ENCODE measurements at places on chromosomes 16 and 17.

DNA sequence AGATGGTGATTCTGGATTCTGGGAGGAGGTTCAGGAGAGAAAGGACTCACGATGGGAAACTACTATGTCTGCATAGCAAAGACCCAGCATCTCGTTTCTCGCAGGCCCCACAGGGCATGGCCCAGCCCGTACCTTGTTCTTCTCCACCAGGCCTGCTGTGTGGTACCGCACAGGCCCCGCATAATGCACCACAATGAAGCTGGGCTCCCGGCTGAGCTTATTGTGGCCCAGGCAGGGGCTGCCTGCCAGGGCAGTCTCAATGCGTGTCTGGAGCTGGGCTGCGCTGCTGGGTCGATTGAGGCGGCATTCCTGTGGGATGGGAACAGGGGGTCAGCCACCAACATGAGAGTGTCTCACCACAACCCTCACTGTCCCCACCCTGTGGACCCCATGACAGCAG is 20.4 kb downstream of the ZNHIT3 start:
- DNase-seq = no peak

DNA sequence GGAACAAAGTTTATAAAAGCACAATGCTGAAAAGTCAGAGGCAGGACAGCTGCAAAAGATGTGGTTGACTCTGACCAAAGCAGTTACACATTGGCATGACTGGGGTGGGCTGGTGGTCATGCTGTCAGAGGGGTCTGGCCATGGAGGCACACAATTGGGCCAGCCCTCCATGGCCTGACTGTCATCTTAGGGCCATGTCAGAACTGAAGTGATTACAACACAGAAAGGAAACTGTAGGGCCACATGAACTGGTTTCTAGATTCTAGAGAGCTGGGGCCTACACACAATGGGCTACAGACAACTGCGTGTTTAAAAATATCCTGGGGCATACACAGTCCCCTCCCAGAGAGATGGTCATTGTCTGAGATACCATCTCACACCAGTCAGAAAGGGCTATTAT is 380.6 kb downstream of the GRIN2A start:
- DNase-seq = no peak

- DNase-seq = no peak
Observed at GRCh38 chr17:65366102-65366844, 195.2 kb downstream of the AXIN2 start.

- no peak for DNase-seq
Observed at GRCh38 chr17:67281743-67282142, 36.7 kb upstream of the HELZ start.

DNA sequence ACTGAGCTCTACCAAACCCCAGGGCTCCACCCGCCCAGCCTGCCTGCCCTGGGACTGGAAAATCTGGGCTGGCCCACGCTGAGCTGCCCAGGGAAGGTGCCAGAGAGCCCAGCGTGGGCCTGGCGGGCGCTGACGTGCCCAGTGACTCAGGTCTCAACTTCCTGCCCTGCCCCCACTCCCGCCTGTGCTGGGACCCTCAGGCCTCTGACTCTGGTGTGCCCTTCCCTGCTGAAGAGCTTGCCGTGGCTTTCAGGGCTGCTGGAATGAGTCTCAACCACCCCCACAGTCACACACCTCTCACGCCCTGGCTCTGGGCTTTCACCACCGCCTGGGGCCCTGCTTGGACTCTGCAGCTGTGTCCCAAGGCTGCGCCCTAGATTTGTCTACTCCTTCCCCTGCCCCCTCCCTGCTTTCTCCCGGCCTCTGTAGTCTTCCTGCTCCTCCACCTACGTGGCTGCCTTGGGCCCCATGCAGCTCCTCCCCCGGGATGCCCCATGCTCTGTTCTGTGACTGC is 10.4 kb downstream of the LLGL1 start:
- no peak for DNase-seq

- DNase-seq = no peak
Observed at GRCh38 chr16:23408242-23408822, 44.7 kb downstream of the COG7 start.

DNA sequence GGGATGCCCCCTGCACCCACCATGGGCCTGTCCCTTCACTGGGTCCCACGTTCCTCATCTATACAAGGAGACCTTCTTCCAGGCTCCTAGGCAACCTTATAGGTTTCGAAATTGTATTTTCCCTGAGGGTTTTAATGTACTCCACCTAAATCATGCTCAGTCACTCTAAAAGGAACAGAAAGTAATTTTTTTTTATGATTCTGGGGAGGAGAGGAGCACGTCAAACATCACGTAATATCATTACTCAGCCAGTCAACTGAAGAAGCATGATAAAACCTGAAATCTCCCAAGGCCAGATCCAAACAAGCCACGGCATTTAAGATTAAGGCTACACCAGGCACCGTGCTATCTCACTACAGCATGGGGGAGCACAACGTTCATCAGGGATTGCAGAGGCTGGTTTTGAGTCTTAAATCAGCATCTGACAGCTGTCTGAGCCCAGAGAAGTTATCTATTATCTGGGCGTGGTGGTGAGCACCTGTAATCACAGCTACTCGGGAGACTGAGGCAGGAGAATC is 3.9 kb upstream of the TMEM114 start:
- no peak for DNase-seq

DNA sequence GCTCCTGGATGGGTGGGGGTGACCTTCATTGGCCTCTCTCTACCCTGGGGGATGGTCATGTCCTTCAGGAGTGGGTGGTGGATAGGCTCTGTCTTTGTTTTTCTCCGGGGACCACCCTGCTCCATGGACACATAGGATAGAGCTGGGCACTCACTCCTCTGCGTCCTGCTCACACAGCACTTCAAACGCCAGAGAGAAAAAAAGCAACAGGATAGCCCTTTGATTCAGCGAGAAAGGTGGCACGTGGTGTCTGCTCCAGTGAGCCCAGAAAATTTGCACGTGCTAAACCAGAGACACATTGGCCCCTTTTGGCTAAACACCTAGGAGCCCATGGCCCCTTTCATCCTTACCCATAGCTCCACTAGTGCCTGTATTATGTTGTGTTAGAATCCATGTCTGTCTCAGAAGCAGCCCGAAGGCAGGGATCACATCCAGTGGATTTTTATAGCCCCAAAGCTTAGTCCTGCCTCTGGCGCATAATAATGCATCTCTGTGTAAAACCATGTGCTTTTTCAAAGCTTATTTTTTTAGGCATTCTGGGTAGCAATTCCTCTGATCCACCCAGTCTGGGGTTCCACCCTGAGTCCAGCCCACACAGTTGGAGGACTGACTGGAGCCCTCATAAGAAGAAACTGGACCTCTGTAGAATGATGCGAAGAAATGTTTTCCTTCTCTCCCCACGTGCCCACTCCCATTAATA is 90.1 kb downstream of the ASIC2 start:
- DNase-seq = no peak

GRCh38 chr16:87305505-87306391 is 11.4 kb downstream of the C16orf95 start:
- no peak for DNase-seq

DNA sequence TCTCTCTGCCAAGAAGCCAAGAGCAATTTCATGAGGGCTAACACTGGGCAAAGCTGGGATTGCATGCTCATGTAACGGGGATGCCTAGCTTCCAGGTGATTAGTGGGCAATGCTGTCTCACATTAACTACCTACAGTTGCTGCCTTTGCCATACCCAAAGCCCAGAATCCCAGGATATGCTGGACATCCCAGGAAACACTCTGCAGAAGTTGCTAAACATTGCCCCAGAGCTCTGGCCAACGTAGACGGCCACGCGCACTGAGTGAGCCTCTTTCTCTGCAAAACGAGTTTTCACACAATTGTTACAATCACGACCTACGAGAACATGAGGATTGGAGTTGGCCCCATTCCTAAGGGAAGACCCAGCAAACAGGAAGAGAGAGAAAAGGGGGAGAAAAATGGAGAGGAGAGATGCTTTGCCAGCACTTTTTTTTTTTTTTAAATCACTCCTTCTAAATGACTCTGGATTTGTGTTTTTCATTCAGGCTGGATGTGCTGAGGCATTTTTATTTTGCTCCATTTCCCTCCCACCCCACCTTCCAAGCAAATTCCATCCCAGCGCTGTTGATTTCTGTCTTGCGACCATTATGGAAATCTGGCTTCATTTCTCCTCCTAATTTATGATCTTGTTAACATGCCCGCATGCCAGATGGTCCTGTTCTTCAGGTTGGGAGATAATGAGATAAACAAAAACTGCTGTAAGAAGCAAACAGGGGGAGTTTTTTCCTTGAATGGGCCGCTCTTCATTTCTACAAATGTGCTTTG is 112.8 kb upstream of the DNAH9 start:
- no peak for DNase-seq

- no peak for DNase-seq
Observed at GRCh38 chr17:31537565-31538011, 146.1 kb downstream of the RAB11FIP4 start.

GRCh38 chr17:66830451-66830850 is 4.5 kb upstream of the CACNG5 start:
- no peak for DNase-seq

- no peak for DNase-seq
Observed at GRCh38 chr17:44900894-44901293, 1.6 kb upstream of the EFTUD2 start.

GRCh38 chr16:974611-975261 is 4.0 kb upstream of the LMF1 start:
- no peak for DNase-seq

DNA sequence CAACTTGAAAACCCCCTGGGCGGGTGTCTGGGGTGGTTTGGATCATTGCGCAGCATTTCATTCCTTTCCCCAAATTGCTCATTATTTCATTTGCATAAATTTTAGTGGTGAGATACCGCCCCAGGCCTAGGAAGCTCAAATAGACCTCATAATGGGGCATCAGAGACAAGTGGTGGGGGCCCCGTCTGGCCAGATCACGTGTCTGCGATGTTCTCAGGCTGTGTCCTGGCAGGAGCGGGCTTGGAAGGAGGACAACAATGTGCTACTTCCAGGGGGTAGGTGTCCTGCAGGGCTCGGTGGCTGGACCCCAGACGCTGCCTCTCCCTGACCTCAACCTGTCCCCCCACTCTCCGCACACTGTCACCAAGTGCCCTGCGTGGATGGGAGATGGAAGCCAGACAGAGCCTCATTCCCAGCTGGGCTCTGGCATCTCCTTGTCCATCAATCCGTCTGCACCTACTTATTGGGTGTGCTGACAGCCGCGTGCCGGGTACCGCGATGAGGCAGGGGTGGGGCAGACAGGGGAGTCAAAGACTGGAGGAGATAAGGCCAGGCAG is 116.9 kb downstream of the NTN1 start:
- no peak for DNase-seq

- no peak for DNase-seq
Observed at GRCh38 chr17:62098623-62099231, 33.6 kb upstream of the MED13 start.

DNA sequence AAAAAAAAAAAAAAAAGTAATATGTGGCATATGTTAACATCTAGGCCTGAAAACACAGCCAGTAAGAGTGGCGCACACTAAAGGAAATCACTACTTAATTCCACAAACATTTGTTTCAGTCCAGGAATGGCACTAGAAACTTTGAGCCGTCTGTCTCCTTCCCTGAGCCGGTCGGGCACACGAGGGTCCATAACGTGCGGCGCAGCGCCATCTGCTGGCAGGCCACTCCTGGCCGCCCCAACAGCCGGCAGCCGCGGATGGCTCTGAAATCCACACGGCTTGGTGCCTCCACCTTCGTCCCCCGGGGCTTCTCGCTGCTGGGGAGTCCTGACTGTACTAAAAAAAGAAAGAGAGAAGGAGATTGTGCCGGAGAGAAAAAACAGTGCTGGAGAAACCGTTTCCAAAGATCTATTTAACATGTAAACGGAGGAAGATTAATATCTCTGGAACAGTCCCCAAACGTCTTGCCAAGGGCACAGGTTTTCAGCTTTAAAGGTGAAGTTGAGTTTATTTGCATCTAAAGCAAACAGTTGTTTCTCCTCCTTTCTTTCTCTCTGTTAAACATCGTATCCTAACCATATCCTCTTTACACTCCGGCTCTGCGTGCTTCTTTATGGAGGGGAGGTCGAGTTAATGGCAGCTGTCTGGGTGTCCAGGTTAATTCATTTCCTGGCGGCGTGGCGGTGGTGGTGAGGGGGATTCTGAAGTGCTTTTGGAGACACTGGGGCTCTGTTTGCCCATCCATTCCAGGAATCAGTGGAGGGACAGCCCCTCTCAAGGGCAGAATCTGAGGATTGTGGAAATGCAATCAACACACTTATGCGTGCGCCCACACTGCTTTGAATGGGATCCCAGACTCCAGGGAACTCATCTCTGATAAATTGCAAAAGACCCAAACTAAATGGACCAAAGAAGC is 611.3 kb upstream of the SALL1 start:
- DNase-seq = peak; percentile 72

DNA sequence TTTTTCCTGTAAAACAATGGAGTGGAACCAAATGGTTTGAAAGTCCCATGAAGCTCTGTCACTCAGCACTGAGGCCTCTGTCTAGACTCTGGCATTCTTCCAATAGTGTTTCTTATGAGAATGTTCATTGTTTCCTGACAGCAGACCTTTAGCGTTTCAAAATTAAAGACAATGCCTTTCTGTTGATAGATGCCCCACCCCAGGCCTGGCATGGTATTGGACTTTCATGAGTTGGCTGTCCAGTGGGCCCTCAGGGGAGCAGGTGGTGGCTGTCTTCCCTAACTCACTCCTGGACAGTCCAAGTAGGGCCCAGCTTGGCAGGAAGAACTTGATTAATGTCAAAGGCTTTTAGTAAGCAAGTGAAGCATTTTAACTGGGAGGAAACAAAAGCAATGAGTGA is 186.5 kb upstream of the CCL2 start:
- DNase-seq = no peak

DNA sequence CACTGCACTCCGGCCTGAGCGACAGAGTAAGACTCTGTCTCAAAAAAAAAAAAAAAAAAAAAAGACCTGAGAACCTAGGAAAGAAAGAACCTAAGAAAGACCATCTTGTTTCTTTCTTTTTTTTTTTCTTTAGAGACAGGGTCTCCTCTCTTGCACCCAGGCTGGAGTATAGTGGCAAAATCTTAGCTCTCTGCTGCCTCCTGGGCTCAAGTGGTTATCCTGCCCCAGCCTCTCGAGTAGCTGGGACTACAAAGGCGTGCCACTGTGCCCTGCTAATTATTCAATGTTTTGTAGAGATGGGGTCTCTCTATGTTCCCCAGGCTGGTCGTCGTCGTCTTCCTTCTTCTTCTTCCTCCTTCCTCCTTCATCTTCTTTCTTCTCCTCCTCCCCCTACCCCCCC is 7.8 kb upstream of the BIRC5 start:
- DNase-seq = no peak

GRCh38 chr17:19719355-19720209 is 3.2 kb upstream of the SLC47A2 start:
- DNase-seq = no peak

DNA sequence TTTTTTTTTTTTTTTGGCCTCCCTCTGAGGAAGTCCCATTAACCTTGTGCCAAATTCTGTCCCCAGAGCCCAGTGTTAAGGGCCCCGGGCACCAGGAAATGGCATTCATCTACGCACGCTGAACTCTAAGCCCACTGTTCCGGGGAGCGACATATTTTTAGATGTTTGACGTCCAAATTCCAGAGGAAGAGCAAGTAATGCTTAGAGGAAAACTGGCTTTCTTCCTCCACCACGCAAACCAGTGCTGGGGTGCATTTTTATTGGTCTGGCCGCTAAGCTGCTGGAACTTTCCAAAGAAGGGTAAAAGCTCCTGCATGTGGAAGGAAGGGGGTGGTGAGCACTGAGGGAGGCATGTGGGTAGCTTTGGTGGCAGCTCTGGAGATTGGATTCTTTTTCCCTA is 8.3 kb downstream of the WFDC1 start:
- DNase-seq = no peak
